ENCODE measurements at places on chromosomes 5 and 9.

- DNase-seq: no peak
Measured at GRCh38 chr9:6893350-6894131, 135.8 kb downstream of the KDM4C start.

GRCh38 chr5:154165886-154166285, 24.6 kb upstream of the GALNT10 start:
- DNase-seq: no peak

DNA sequence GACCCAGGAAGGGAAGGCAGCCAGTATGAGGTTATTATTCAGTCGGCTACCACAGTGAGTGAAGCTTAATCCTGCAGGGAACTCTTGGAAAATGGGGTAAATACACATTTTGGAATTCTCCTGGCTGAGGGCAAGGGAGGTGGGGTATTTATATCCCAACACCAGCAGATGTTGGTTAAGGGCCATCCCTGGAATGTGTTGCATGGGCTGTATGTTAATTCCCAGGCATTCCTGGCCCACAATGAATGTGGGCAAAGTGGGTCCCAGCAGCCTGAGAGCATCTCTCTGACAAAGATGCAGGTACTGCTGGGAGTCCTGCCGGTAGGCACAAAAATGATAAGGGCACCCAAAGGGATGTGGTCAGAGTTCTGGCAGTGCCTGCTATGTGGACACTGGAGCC, 2.9 kb upstream of the GPRIN1 start:
- DNase-seq: no peak

GRCh38 chr9:112793213-112793810, 42.8 kb downstream of the SNX30 start:
- no peak for DNase-seq

DNA sequence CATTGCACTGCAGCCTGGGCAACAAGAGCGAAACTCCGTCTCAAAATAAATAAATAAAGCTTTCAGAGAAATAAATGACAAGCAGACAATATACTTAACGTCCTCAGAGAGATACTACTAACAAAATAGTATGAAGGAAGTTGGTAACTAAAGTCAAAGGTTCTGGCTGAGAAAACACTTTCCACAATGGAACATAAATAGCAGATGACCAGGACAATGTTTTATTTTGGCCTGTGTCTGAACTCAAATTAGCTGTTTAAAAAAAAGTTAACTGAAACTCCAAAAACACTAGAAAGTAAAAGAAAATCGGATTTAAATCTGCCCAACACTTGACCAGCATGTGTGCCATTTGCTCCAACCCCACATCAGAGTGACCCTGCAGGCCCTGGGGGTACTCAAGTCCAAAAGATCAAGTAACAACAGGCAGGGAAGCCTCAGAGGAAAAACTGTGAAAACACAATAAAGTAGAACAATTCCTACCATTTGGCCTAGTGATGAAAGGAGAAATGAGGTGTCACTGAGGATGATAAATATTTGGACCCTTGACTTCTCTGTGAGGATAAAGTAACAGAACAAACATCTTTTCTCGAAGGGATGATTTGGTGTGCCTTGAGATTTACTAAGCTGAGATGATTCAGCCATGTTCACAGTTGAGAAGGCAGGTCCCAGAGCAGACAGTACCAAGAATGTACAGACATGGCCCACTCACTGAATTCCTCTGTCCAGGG, 47.7 kb downstream of the LHFPL2 start:
- no peak for DNase-seq

- no peak for DNase-seq
Measured at GRCh38 chr9:93306081-93306480, 122.1 kb downstream of the WNK2 start.

GRCh38 chr5:39025456-39025855, 48.7 kb downstream of the RICTOR start:
- no peak for DNase-seq

DNA sequence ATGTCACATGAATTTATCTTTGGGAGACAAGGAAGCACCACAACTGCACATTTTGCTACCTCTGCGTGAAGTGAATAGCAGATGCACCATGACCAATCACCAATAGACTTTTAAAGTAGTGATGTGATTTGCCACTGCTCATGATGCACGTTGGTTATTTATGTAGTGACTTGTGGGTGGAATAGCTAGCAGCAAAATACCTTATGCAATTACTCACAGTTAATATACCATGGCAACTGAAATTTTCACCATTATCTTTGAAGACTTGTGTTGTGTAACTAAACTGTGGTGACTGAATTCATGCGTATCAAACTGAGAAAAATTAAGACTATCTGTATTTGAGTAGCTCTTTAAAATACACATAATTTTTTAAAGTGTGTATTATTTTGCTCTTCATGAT, 46.2 kb upstream of the TUSC1 start:
- no peak for DNase-seq

DNA sequence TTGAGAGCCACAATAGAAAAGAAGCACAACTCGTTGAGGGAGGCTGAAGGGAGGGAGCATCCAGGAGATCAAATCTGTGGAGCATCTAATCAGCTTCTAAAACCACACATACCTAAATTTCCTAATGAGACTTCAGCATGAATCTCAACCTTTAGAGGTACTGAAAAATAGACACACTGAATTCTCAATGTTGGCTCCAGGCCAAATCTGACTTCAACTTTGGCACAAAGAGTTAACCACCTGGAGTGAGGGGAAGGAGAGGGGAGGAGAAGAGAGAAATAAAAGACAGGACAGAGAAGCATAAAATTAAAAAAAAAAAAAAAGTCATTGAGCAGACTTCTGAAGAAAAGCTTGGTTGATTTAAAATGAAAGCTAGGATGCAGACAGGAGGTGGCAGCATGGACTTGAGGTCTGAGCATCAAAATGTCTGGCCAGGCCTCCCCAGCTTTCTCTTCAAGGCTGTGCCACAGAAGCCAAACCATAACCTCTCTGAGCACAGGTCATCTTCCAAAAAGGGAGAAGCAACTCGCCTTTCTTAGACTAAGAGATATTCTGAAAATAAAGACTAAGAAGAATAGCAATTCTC, 205.6 kb downstream of the DENND1A start:
- DNase-seq: no peak

GRCh38 chr5:151140686-151141459, 16.7 kb downstream of the ANXA6 start:
- DNase-seq: no peak

- no peak for DNase-seq
Measured at GRCh38 chr9:96386157-96386556, 2.6 kb upstream of the SLC35D2 start.

DNA sequence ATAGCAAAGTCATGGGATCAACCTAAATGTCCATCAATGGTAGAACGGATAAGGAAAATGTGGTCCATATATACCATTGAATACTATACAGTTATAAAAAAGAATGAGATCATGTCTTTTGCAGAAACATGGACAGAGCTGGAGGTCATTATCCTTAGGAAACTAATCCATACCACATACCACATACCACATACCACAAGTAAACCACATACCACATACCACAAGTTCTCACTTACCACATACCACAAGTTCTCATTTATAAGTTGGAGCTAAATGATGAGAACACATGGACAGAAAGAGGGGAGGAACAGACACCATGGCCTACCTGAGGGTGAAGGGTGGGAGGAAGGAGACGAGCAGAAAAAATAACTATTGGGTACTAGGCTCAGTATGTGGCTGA, 154.6 kb upstream of the GHR start:
- DNase-seq: no peak

DNA sequence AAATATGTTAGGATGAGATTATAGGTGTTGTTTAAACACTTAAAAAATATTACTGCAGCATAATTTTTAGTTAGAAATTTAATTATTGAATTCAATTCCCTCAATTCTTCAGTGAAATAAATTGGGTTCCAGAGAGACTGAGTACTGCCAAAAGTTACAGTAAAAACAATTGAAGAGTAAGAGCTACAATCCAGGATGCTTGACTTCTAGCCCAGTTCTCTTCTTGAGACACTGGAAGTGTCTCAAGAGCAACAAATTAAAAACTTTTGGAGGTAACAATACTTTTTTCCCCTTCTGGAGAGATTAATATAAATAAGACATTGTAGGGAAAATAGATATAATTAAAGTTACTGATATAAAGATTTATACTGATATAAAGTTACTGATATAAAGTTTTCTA, 8.3 kb downstream of the ITGA1 start:
- no peak for DNase-seq

- no peak for DNase-seq
Measured at GRCh38 chr9:32015795-32016194, 368.6 kb upstream of the ACO1 start.

GRCh38 chr5:157955541-157956172, 96.7 kb upstream of the CLINT1 start:
- no peak for DNase-seq

DNA sequence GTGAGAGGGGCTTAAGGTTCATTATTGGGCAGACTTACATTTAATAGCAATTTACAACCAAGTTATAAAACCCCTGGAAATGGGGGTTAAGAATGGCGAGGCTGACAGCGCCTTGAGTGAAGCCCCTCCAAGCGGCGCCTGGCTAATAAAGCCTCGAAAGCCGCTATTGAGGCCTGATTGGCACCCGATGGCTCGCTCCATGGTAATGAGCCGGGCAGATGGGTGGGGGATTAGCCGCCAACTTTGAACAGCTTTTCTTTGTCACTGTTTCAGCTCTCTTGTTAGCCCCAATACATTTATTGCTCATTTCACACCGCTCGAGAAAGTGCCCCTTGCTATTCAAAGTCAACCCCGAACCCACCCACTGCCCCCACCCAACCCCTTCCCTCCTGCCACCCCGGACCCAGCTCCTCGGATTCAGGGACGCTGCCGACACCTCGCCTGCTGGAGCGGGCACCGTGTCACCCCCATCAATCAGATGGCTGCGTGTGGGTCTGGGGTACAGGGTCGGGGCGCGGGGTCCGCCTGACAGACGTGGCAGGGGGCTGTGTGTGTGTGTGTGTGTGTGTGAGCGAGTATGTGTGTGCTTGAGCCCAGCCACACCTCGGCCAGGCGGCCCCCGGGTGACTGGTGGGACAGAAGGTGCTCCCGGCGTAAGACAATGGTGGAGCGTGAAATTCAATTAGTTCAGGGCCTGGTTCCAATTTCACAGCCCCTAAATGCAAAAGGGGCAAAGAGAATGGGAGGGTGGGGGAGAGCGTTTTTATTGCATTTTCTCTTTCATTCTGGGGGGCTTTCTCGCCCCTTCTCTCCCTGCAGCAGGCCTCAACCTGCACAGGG, 34.2 kb downstream of the ASS1 start:
- no peak for DNase-seq

- DNase-seq: no peak
Measured at GRCh38 chr5:73354406-73354805, 94.2 kb downstream of the FOXD1 start.

DNA sequence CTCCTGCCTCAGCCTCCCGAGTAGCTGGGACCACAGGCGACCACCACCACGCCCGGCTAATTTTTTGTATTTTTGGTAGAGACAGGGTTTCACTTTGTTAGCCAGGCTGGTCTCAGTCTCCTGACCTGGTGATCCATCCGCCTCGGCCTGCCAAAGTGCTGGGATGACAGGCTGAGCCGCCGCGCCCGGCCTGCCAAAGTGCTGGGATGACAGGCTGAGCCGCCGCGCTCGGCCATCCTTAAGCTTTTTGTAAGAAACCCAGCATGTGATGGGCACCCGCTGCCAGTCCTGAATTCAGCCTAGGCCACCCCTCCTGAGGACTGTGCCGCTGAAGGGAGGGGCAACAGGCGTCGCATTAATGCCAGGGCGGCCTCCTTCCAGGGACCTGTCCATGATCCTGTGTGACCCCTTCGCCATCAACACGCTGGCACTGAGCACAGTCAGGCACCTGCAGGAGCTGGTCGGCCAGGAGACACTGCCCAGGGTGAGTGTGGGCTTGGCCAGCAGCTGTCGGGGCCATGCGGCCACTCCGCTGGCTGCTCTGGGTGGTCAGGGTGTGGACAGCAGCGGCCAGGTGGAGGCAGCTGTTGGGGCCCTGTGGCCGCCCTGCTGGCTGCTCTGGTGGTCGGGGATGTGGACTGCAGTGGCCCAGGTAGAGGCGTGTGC, 10.5 kb downstream of the NELFB start:
- DNase-seq: no peak

DNA sequence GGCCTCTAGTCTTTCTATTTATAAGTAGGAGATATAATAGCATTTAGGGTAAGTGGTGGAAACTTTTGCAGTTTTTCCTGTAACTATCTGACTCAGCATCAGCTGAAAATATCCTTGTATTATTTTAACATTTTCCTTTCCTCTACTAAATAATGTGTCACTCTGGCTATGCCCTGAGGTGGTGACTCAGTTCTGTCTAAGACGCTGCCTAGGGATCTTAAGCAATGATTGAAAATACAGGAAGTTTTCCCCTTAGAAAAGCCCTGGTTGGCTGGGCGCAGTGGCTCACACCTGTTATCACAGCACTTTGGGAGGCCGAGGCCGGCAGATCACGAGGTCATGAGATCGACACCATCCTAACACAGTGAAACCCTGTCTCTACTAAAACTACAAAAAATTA, 9.3 kb upstream of the EDIL3 start:
- no peak for DNase-seq

- DNase-seq: no peak
Measured at GRCh38 chr5:540906-541538, 16.8 kb upstream of the SLC9A3 start.

DNA sequence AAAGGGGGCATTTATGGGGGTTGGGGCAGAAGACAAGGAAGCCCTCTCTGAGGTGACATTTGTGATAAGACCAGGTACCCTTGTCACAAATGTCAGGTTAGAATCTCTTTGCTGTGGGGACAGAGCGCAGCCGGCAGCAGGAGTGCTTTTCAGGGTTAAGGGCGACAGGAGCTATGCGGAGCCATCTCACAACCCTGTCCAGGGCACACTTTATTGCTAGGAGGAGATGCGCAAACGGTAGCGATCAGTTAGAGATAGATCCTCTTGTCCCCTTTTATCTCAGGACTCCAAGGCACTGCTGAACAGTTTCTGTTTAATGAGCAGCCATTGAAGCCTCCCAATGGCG, 438 bp upstream of the LAMC3 start:
- no peak for DNase-seq

DNA sequence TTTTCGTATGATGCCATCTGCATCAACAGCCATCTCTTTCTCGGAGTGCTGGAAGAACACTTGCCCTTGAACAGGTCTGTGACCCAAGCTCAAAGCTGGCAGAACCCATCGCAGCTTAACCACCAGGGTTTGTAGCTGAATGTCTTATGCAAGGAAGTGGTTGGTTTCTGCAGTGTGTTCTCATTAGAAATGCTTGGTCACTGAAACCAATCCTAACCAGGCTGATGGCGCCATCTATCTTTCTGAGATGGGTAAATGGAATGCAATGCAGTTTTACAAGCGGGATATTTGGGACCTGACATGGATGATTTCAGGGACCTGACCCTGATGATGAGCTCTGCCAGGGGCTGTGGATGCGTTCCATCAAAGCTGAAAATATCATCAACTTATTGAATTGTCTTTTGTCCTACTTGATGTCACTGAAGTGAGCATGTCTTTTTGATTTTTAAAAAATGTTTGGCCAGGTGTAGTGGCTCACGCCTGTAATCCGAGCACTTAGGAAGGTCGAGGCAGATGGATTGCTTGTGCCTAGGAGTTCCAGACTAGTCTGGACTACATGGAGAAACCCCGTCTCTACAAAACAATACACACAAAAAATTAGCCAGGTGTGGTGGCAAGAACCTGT, 28.7 kb downstream of the DMRT3 start:
- DNase-seq: no peak

GRCh38 chr9:36126016-36126730, 10.4 kb upstream of the GLIPR2 start:
- no peak for DNase-seq

GRCh38 chr9:16125629-16126028, 572.8 kb downstream of the CCDC171 start:
- no peak for DNase-seq

Measured in cortex of kidney (tissue), 1 donor.